GM13977 (cell line): ENCODE measurements at places on chromosomes 6 and 20.

- DNase-seq = no peak
These were observed 43.1 kb downstream of the ALDH5A1 start for GRCh38 chr6:24537771-24538385.

DNA sequence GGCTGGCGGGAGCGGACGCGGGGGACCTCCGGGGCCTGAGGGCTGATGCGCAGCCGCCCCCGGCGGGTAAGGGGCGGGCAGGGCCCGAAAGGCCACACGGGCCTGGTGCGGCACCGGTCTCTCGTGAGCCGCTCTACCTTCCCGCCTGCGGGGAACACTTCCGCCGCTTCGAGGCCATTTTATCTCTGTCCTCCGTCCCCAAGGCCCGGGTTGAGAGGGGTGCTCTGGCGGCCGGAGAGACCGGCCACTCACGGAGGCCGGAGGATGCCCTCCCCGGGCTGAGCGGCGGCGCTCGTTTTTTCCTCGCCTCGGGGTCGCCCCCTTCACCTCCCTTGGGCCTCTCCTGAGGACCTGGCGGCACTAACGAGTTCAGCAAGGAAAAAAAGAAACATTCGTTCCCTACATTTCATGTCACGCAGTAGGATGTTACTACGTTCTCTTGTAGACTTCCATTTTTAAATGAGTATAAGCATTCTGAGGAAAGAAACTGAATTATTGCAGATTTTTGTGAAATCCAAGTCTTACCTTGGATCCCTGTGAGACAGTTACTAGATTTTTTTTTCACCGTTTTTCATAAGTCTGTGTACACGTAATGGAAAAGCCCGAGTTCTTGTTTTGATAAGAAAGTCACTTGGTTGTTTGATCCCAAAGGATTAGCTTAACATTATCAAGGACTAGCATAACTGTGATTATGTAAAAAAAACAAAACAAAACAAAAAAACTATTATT, 575 bp downstream of the WTAP start:
- DNase-seq = peak; percentile 71

- no peak for DNase-seq
These were observed 146.7 kb upstream of the TBX18 start for GRCh38 chr6:84910906-84911607.

DNA sequence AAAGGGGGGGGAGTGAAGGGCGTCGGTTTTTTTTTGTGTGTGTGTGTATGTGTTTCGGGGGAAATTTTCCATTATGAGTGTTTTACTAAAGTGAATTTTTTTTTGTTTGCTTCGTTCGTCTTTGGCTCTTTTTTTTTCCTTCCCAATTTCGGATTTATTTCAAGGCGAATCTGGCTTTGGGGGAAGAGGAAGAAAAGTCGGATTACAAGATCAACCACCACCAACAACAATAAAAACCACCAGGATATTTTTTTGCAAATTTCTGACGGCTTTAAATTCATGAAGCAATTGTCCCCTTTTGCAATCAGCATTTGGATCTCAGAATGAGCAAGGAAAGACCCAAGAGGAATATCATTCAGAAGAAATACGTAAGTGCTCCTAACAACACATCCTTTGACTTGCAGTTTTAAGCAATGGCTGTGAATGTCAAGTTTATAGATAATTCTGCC, 372 bp downstream of the JARID2 start:
- no peak for DNase-seq

DNA sequence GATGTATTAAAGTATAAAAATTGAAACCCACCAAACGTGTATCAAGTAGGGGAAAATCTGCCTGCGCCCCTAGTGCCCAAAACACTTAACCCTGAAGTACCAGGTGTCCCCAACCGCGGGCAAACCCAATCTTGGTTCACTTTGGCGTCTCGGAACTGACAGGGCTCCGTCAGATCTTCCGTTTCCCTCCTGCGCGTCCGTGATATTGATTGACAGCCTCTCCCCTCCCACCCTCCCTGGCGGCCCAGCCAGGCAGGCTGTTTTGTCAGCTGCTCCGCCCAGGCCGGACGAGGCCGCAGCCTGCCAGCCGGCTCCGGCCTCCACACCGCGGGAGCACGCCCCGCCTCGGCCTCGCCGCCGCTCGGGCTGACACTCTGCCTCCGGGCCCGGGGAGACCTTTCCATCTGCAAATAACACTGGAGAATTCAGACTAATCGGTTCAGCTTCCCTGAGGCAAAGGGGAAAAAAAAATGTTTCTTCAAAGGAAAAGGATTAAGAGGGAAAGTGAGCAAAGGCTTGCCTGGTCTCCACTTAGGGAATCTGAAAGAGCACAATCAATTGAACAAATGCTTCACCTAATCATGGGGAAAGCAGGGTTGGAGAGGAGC, 234.9 kb upstream of the MCHR2 start:
- DNase-seq = peak; percentile 86

DNA sequence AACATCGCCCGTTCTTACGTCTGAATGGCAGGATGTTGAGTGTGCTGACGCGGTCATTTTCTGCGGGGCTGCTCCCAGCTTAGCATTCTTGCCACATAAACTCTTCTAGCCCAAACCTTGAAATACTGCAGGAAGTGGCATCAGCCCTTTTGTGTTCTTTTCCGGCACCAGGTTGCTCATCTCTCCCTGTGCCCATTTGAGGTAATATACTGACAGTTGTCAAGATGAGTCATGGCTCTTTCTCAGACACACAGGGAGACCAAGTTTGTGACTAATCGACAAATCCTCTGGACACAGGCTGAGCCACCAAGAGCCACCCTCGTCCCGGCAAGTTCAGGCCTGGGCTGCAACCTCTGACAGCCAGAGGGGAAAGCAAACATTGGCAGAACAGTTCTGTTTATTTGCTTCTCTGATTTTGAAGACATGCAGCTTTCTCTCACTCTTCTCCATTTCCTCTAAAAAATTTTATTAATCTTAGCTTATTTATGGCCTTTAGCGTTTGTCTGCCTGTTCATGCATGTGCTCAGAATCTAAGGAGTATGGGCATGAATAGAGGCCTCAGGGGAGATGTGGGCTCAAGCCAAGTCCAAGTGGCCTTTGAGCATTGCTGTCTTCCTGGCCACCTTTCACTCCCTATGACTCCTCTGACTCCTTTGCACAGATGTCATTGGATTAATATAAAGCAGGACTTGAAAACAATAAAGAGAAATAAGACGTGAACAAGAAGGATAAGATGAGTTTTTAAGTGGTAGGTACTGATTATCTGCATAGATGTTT, 328.2 kb upstream of the JAG1 start:
- no peak for DNase-seq

DNA sequence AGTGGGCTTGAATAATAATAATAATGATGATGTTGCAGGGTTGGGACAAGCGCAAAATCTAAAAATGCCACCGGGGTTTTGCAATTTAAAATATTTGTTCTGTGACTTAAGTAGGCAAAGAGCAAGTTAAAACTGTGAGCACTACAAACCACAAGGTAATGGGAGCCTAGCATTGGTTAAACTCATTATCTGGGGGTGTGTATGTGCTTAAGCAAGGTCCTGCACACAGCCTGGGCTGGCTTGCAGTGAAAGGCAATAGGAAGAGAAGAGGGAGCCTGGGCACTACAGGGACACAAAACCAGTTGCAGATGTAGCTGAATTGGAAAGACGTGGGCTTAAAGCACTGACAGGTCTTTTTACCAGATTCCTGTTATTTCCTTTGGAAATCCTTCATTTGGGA, 11.7 kb downstream of the SIM1 start:
- no peak for DNase-seq

DNA sequence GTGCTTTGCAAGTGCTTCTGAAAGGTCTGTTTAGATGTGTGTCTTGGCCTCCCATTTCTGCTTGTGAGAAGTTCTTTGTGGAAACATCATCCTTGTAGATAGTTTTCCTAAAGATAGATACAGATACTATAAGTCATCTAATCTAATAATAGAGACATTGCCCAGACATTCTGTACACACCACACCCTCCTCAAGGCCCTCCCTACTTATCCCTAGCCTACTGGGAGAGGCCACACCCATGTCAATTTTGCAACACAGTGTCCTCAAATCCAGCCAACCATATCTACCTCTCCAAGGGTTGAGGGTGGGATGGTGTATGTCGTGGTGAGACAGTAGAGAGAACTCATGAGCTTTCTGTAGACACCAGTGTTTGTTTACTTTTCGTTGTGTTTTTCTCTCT, 6.2 kb downstream of the KDM1B start:
- no peak for DNase-seq

DNA sequence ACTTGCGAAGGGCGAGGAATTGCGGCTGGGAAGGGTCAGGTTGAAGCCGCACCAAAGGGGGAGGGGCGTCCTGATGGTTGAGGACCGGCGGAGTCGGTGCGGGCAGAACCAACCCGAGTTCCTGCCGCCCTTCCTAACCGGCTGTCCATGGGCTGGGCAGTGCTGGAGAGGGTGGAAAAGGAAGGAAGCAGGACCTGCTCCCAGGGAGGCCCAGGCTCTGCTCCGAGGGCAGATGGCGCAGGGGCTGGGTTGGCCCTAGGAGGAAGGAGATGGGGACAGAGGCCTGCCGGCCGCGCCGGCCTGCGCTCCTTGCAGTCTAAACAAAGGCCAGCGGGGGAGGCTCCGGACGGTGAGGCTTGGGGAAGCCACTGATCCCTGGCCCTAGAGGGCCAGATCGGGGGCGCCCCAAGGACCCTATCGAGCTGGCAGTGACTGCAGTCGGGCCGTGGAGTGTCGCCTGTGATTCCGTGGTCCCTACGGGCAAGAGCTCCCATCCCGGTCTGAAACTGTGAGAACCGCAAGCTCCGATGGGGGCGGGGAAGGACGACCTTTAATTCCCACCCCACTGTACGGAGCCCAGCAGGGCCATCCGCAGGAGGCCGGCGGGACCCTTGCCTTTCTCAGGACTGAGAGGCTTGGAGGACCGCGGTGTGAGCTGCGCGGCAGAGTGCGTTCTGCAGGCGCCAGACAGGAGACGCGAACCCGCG, 39.4 kb downstream of the YTHDF1 start:
- no peak for DNase-seq

GRCh38 chr20:46356195-46357029, 48.1 kb upstream of the CDH22 start:
- DNase-seq = peak; percentile 8
